NCI-H2029 (cell line): ENCODE measurements at places on chromosomes 5 and 9.

DNA sequence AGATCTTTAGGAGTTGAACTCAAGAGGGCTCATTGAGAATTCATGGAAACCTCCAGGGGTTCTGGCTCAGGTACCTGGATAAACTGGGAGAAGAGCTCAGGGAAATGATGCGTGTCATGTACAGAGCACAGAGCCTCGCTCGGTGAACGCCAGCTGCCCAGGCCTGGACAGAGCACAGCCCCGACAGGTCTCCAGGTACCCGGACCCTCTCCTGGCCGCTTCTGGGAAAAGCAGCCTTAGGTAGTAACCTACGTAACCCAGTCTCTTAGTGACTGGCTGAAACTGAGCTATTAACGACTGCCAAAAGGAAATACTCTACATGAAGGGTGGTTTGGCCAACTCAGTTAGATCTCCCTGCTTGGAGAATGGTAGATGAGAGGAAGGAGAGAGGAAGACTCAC lies 157.4 kb downstream of the TTLL11 start:
- no peak for DNase-seq

DNA sequence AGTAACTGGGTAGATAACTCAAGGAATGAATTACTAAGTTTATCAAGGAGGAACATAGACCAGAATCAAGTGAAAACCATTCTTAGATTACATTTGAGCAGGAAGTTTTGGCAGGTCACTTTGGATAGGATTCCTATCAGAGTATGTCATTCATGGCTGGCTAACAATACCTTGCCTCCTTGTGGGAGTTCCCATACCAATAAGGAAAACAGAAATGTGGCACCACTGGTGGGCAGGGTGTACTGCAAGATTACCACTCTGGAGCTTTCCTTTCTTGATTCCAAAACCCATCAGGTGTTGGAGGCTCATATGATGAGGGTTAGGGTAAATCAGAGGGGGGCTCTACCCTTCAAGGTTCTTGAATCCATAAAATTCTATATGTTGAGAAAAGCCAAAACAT lies 18.6 kb upstream of the SPATA31D1 start:
- DNase-seq: no peak

- no peak for DNase-seq
These were observed 791.2 kb upstream of the ZNF608 start for GRCh38 chr5:125537661-125538060.

DNA sequence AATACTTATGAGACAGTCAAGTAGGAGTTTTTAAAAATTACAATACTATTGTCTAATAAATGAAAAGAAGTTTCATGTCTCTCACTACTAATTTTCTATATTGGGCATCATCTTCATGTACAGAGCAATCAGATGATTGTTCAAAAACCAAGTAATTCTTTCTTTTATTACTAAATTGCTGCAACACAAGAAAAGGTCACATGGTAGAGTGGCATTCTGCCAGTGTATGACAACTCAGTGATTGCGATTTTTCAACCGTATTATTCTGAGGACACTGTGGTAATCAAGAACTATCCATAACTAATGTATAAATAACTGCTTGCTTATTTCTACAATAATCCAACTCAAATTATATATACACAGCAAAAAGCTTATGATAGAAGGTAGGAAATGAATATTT lies 96.7 kb upstream of the GRHPR start:
- no peak for DNase-seq

- DNase-seq: no peak
These were observed 28.5 kb upstream of the IFNK start for GRCh38 chr9:27495480-27496134.

DNA sequence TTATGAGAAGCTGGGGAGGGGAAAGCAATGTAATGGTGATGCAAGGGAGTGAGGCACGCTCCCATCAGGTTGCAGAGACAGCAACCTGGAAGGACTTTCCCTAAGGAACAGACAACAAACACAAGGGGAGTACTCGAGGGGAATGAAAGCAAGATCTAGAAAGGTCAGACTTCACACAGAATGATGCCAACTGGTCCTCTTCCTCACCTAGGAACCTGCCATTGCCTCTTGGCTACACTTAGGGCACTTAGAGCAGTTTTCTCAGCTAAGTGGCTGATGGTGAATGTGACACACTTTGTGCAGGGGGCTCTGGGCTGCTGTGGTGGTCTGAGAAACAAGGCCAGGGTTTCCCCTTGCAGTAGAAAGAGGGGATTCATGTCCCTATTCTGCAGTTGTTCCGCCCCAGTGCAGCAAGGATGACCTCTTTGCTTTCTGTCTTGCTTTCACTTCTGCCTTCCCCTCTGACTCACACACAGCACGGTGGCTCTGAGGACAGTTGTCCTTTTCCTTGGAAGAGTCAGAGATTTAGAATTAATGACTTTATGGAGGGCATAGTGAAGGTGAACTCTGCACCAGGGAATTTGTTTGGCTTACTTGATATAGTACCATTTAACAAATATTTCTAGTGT lies 394.0 kb upstream of the KLF4 start:
- DNase-seq: no peak

GRCh38 chr9:115127191-115127817 lies 9.3 kb upstream of the TNC start:
- no peak for DNase-seq
